ENCODE measurements at places on chromosomes 5 and 9. TPM values are rescaled to one million over a fixed set of nuclear protein-coding genes. Genes with fewer than 3 reads are reported as not detected.

GRCh38 chr5:55172937-55173686 is at the start of gene CDC20B:
CDC20B (minus strand) TSS chr5:55173177; CDS start chr5:55173000, 177 bp downstream.
- DNase-seq: peak; percentile 72

STPG3 gene
- not detected for total RNA-seq

FCN2 gene
- total RNA-seq: not detected

- DNase-seq: no peak
These were observed 204.8 kb downstream of the DCP2 start for GRCh38 chr5:113181409-113181808.

SEC24A gene
- 27.2 TPM for total RNA-seq
